Activated CD4-positive, alpha-beta T cell treated with anti-CD3 and anti-CD28 coated beads for 1 hour (primary cell): ENCODE measurements at places on chromosomes 12 and 14.

DNA sequence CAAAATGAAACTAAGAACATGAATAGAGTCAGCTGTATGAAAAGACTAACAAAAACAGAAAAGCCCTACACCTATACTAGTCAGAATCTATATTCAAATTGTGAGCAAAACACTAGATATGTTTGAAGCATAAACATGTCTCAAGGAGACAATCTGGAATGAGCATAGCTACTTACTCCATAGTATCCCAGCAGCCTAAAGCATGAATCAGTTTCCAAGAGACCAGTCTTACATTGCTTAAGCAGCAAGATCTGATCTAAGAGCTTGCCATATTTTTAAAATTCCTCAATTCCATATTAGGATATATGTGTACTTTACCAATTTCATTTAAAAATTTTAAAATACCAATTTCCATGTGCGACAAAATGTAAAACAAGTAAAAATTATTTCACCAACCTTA lies 7.7 kb downstream of the CAPS2 start:
- DNase-seq: no peak

DNA sequence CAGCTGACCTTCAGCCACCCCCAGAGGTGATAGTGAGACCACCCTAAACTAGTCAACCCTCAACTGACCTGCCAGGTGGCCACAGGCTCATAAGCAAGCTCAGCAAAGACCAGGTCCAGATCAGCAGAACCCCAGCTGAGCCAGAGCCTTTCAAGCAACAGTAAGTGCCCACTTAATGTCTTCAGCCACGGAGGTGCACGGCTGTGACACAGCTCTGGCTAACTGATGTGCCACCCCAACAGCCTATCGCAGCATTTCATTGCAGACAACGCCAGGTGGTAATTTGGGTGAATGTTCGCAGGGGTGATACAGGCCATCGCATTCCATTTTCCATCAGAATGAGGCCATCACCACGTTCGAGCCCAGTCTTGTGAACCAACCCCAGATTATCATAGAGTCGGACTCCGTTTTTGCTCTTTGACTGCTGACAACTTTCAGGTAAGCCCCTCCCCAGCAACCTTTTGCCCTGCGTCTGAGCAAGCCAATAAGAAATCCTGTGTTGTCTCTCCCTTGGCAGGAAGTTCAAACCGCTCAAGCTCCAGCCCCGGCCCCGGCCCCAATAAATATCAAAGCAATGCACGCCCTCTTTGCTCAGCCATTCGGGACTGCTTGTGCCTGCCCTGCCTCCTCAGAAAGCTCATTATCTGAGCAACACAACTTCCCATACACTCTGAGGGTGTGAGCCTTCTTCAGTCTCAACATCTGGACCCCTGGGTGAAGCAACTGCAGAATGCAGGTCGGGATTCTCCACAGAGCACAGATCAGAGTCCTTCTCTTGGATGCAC lies 44.4 kb downstream of the JAG2 start:
- DNase-seq: no peak

GRCh38 chr14:65686761-65687160 lies 274.2 kb downstream of the FUT8 start:
- DNase-seq: no peak

DNA sequence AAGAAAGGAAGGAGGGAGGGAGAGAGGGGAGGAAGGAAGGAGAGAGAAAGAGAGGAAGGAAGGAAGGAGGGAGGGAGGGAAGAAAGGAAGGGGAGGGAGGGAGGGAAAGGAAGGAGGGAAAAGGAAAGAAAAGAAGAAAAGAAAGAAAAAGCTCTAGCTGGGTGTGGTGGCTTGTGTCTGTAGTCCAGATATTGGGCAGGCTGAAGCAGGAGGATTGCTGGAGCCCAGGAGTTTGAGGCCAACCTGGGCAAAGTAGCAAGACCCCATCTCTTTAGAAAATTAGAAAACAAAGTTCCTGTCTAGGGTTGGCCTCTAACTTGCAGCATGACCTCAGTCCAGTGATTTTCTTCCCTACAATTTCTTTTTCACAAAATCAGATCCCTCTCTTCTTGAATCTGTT lies 208.2 kb upstream of the NUDT4 start:
- DNase-seq: no peak

DNA sequence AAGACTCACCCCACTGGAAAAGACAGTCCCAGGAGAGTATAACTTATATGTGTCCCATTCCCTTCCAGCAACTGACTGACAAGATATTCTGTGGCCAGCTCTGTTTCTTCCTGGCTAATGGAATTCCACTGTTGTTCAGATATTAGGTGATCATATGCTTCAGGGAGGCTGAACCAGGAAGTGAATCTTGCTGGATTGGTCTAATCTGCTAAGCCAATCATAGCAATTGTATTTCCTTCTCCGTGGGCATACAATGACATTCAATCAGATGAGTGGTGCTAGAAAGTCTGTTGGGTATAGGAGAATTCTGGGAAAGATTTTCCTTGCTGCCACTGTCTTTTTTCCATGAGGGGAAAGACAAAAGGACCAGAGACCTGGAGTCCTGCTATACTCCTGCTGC lies 12.1 kb downstream of the PYGL start:
- no peak for DNase-seq

GRCh38 chr12:56151672-56152131 lies 685 bp upstream of the MYL6B start:
- DNase-seq: peak; percentile 46

DNA sequence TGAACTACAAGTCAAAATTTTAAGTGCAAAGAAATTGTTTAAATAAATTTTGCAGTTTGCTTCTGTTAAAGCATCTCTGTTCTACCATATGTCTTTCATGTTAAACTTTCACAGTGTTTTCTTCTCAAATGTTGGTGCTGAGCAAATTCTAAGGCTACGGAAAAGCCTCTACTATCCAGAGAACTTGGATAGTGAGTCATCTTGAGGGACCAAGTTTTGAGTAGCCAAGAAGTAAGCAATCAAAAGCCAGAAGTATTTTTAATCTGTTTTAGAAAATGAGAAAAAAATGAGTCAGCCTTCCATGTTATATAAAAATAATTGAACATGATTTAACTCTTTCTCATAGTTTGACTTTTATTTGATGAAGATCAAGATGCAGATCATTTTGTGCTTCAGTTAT lies 3.3 kb downstream of the BRMS1L start:
- no peak for DNase-seq

DNA sequence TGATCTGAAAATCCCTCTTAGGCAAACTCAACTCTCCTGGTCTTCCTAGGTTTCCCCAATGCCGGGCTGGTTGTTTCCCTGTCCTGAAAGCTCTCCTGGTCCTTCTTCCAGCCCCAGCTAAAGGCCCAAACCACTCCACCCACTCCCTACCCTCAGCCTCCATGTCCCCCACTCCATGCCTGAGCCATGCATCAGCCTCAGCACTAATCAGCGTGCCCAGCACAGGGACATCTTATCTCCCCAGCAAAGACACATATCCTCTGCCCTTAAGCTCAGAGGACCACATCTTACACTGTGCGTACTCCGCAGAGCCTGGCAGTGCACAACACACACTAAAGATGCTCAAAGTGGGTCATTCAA lies 25.9 kb downstream of the ACTN1 start:
- no peak for DNase-seq

DNA sequence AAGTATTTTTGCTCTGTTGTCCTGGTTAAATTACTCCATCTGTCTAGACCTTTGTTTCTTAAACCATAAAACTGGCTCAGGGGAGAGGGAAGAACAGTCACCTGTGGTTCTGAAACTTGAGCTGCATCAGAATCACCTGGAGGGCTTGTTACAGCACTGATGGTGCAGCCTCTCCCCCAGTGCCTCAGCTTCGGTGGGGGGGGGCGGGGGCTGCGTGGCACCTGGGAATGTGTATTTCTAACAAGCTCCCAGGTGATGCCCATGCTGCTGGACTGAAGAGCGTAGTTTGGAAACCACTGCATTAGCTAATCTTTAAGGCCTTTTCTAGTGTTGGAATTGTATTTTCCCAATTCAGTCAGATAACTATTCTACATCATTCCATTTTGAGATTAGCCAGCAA lies 42.7 kb downstream of the GPHB5 start:
- DNase-seq: no peak

GRCh38 chr14:44180975-44181374 lies 326.1 kb downstream of the FSCB start:
- no peak for DNase-seq

GRCh38 chr14:76194327-76194726 lies 42.6 kb downstream of the GPATCH2L start:
- no peak for DNase-seq

DNA sequence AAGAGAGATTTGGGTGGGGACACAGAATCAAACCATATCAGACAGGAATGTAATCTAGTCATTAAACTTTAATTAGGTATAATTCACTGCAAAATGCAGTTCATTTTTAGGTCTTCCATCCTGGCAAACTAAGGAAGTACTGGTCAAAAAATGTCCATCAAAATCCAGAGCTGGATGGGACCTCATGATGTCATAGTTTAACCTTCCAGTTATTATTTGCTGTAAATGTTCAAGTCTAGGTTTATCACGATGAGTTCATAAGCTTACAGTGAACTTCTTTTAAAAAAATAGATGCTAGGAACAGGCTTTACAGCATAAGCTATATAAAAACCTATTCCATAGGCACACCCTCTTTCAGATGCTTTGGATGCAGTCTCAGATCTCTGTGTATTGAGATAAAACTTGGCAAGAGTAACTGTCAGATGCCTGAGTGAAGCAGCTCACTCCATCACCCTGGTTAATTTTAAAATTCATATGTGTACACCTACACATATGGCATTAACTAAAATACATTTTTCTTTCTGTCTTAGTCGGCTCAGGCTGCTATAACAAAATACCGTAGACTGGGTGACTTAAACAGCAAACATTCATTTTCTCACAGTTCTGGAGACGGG lies 7.9 kb downstream of the SSPN start:
- no peak for DNase-seq

GRCh38 chr14:46399049-46399448 lies 252.5 kb downstream of the RPL10L start:
- DNase-seq: no peak

- DNase-seq: no peak
Measured at GRCh38 chr12:109169686-109170085, 53.3 kb downstream of the ACACB start.

DNA sequence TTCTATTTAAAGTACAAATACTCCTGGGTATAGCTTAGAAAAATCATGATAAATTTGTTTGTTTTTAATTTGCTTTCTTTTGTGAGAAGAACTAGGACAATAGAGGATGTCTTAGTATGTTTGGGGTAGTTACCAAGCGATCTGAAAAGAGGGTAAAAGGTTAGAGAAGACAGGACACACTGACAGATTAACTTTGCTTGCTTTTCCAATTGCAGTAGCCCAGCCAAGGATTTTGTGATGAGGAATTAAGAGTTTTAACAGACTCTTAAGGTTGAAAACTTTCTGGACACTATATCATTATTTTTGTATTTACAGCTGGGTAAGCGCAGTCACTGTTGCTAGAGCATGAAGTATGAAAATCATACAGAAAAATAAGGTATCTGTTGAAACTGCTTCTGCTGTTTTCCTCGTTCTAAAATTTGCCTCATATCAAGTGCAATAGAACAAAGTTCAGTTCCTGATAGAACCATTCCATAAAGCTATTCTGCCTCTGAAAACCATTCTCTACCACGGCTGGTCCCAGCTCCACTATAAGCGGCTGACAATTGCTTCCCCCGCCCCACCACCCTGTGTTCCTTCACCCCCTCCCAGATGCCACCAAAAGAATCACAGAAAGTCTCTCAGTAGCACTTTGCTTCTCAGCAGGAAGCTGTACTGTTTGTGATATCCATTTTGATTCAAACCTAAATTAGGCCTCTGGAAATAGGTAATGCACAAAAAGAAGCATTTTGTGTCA lies 413.4 kb downstream of the BCAT1 start:
- no peak for DNase-seq

- DNase-seq: no peak
Measured at GRCh38 chr14:91902336-91902735, 35.0 kb upstream of the TC2N start.

GRCh38 chr12:14272956-14273912 lies 92.2 kb upstream of the ATF7IP start:
- DNase-seq: no peak

DNA sequence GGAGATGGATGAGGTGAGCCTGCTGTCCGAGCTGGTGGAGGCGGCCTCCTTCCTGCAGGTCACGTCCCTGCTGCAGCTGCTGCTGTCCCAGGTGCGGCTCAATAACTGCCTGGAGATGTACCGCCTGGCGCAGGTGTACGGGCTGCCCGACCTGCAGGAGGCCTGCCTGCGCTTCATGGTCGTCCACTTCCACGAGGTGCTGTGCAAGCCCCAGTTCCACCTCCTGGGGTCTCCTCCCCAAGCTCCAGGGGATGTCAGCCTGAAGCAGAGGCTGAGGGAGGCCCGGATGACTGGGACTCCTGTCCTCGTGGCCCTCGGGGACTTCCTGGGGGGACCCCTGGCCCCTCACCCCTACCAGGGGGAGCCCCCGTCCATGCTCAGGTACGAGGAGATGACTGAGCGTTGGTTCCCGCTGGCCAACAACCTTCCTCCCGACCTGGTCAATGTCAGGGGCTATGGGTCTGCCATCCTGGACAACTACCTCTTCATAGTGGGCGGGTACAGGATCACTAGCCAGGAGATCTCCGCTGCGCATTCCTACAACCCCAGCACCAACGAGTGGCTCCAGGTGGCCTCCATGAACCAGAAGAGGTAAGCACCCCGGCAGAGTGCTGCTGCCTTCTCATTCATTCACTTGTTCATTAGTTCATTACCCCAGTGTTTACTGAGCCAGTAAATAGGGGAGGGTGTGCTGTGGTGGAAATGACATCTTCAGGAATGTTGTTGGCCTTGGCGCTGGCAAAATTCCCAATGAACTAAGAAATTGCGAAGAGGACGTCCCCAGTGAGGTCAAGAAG lies 774 bp upstream of the MANSC4 start:
- DNase-seq: peak; percentile 16

DNA sequence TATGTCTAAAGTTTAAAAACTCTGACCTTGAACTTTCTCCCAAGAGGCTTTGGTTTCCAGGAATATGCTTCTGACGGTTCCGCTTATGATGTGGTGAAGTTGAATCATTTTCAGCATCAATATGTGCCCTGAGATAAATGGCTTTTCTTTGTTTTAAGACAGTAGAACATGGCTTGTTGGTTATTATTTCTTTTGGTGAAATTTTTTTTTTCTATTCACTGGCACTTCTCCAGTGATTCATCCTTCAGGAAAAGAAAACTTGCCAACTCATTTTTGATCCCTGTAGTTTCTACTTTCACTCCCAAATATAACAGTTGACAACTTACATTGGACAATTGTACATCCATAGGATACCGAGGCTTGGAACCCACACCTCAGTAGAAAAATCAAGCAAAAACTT lies 1301.2 kb upstream of the FLRT2 start:
- DNase-seq: no peak

GRCh38 chr12:124995200-124995961 lies 1.9 kb downstream of the BRI3BP start:
- DNase-seq: no peak

GRCh38 chr12:108744021-108744897 lies 12.9 kb upstream of the CORO1C start:
- DNase-seq: no peak

GRCh38 chr12:30827101-30828066 lies 72.6 kb upstream of the CAPRIN2 start:
- no peak for DNase-seq

GRCh38 chr12:52469853-52470252 lies 3.8 kb downstream of the KRT6C start:
- DNase-seq: no peak
